ENCODE measurements at places on chromosomes 7 and 10. TPM values are rescaled to one million over a fixed set of nuclear protein-coding genes. Genes with fewer than 3 reads are reported as not detected.

ABCB1 gene
- not detected for total RNA-seq

CAMK2B gene
- total RNA-seq: 0.27 TPM

SPDYE2 gene
- not detected for total RNA-seq

IL6 gene
- 0.45 TPM for total RNA-seq

PRF1 gene
- total RNA-seq: not detected

ARHGAP22 gene
- 8.8 TPM for total RNA-seq

FOXI2 gene
- total RNA-seq: not detected

TLL2 gene
- 1.9 TPM for total RNA-seq

DNA sequence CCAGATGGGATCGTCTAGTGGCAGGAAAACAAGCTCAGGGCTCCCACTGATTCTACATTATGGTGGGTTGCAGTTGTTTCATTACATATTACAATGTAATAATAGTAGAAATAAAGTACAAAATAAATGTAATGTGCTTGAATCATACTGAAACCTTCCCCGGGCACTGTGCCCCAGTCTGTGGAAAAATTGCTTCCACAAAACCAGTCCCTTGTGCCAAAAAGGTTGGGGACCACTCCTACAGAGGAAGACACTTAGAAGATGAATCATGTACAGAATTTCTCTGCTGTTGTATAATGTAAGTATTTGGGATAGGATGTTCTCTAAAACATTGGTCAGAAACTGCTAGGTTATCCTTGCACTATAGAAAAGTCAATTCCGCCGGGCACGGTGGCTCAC, 11.3 kb upstream of the PHYH start:
- no peak for DNase-seq

DNA sequence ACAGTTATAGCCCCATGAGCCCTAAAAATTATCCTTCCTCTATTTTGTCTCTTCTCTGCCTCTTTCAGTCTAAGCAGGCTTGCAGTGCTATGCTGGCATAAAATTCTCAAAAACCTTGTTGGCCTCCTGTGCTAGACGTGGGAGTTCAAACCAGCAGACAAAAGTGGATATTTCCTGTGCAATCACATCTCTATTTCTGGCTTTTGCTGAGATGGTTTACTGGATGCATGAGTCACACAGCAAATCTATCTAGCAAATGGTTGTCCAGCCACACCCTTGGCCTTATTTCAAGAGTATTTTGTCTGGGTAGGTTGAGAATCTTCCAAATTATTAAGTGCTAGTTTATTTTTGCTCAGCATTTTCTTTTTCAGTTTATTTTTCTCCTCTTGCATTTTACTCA, 370.8 kb downstream of the CDC14C start:
- no peak for DNase-seq

DNA sequence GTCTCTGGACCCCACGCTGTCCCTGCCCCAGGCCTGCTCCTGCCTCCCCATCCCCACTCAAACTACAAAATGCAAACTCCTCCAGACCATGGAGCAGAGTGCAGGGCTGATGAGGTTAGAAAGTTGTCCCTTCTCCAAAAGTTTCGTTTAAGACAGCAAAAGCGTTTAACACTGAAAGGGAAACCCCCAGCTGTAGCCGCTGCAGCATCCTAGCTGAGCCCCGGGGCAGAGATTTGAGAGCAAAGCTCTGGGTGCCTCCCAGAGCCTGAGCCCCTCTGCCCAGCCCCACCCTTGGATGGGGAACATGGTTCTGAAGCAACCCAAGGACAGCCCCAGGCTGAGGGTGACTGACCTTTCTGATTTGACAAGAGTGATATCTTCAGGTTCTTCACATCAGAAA, 52.8 kb upstream of the ENO4 start:
- no peak for DNase-seq

DNA sequence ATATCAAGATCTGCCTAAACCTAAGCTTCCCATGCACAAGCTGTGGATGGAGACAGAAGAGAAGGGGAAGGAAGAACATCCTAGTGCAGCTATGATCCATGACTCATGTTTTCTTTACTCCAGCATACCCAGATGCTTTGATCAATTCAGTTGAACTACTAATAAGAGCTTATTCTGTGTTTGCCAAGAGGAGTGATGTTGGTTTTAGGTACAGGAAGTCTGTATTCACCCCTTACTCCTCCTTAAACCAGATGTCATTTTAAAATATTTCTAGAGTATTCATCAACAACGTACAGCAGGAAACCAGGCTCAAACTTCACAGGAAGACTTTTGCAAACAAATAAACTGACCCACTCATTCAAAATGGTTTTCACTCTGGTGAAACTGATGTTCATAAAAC, 29.2 kb downstream of the PANK1 start:
- no peak for DNase-seq

DNA sequence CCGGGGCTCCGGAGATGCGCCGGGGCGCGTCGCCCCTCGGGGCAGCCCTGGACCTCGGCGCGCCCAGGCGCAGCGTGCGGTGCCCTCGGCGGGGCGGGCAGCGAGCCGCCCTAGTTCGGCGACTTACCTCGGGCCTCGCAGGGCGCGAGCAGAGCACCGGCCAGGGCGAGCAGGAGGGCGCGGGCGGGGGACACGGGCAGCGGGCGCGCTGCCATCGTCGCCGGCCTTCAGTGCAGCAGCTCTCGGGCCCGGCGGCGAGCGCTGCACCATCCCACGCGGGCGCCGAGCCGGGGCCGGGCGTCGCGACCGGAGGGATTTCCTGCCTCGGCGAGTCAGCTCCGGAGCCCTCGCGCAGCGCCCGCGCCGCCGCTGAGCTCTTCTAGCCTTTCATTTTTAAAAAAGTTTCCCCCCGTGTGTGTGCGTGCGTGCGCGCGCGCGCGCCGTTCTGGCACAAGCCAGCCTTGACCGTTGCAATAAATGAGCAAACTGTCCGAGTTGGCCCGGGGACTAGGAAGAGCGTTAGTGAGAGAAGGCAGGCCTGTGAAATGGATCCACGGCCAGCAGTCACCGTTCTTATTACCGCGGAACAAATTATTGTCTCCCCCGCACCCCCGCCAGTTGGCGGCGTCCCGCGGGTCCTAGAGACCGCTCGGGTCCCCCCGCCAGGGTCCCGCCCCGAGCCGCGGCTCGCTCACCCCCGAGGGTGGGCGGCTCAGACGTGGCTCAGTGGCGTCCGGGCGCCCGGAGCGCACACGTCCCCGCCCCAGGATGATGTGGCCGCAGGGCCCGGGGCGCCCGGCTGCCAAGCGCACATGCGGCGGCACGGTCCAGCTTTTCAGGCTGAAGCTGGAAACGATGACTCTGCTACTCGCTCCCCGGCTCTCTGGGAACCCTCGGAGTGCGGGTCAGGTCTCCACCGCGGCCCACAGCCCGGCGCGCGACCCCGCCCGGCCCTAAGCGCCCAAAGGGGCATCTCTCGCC, at the start of gene ADAM12:
Gene ADAM12, minus strand, starts transcription at position 547 of the 981 bp plus-strand sequence. Its CDS starts 332 bp downstream, at position 215.
- no peak for DNase-seq

GRCh38 chr10:121098211-121098610, 247.0 kb downstream of the WDR11 start:
- no peak for DNase-seq

- no peak for DNase-seq
Observed at GRCh38 chr10:50467209-50467608, 156.5 kb downstream of the SGMS1 start.

GRCh38 chr7:96708872-96709271, 774 bp downstream of the SEM1 start:
- DNase-seq: no peak

DNA sequence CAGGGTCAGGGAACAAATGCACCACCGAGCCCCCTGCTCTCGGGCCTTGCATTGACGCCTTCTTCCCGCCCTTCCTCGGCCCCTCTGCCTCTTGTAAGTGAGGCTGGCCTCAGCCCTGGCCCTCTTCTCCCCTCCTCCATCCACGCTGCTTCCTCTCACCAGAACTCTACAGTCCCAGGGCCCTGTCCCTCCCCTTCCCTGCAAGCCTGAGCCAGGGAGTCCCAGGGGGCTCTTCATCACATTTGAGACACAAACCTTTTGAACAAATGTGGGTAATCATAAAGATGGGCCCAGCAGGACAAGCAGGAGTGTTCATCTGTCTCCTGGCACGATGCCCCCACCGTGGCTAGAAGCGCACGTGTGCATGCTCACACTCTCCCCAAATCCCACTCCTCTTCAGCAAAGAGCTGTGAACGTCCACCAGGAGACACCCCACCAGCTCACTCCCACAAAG, 57.7 kb downstream of the SLIT1 start:
- DNase-seq: no peak

- no peak for DNase-seq
Observed at GRCh38 chr10:121460733-121461132, 137.5 kb downstream of the FGFR2 start.

GRCh38 chr7:22663357-22663718, 63.7 kb upstream of the IL6 start:
- DNase-seq: no peak

DNA sequence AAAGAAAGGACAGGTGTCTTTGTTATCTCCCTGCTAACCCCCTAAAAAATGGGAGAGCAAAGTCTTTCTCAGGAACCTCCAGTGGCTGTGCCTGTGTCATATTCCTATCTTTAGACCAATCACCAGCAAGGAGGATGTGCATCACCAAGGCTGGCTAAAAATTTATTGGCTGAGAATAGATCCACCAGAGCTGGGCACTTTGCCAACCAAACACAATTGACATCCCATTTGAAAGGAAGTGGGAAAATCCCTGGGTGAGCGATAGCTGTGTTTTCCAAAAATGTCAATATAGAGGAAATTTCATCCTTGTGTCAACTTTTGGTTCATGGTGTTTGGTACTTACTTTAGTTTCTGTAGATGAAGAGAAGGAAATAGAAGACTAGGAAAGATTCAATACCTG, 13.1 kb upstream of the GPR141 start:
- DNase-seq: no peak

GRCh38 chr7:11726794-11727155, 105.2 kb downstream of the THSD7A start:
- no peak for DNase-seq

DNA sequence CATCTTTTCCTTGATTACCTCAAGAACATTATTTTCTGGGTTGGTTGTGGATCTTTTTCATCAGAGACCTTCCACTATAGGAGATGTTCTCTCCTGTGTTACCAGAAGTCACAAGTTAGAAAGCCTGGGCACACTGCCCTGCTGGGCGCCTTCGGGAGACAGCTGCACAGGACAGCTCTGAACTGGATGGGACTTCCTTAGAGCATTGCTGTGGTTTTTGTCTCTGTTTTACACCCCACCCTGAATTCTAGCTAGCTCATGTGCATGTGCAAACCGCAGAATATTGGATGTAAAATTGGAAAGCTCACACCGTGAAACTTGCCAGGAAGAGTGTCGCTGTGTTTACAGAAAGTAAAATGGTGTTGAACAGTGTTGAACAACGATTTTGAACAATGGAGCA, 54.4 kb upstream of the SEC61G start:
- DNase-seq: no peak

- DNase-seq: no peak
Observed at GRCh38 chr7:137331378-137331777, 12.2 kb downstream of the PTN start.

DNA sequence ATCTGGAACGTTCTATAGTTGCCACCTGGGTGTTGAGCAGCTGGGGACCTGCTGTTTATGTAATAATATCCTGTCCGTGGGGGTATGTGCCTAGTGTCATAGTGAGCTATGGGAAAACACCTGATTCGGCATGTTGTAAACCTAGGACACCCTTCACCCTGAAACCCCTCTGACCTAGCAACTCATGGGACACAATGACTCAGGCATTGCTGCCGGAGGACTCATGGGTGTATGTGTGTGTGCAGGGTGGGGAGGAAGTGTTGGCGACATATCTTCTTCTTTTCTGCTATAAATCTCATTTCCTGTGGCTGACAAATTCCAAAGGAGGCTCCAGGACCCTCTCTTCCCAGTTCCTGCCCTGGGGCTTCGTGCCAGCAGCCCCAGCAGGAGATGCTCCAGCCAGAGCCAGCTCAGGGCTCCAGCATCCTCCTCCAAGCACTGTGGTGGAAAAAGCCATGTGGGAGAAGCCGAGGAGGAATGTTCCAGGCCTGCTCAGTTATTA, 77.0 kb upstream of the PODXL start:
- no peak for DNase-seq

- no peak for DNase-seq
Observed at GRCh38 chr10:48604991-48605508, at the start of gene ARHGAP22. Gene ARHGAP22 (minus strand): TSS chr10:48605073. CDS start chr10:48604796, 277 bp downstream.
